ENCODE measurements at places on chromosomes 1 and 21.

DNA sequence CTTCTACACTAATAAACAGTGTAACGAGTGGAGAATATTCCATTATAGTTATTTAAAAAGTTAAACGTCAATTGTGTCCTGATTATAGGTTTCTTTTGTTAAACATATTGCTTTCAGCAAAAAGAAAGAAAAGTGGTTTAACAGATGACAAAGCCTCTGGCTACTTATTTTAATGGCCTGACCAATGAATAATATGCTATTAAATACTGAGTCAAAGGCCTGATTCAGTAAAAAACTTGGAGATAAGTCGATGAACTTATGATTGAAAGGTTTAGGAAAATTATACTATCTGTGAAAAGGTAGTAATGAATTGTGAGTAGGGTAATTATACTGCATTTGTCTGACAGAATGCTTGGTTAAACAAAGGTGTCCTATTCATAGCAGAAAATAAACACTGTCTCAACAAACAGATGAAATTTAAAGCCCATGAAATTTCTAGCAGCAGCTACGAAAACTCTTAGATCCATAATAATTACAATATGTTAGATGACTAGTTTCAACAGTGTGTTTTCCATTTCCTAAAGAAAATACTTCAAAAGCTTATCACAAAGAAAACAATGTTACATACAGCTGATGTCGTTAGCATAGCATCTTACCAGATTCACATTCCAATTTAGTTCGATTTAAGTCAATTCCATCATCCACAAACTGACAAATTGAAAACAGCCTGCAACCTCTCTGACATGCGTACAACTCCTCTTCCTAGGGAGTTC is 6.2 kb downstream of the TMEM59 start:
- no peak for DNase-seq

DNA sequence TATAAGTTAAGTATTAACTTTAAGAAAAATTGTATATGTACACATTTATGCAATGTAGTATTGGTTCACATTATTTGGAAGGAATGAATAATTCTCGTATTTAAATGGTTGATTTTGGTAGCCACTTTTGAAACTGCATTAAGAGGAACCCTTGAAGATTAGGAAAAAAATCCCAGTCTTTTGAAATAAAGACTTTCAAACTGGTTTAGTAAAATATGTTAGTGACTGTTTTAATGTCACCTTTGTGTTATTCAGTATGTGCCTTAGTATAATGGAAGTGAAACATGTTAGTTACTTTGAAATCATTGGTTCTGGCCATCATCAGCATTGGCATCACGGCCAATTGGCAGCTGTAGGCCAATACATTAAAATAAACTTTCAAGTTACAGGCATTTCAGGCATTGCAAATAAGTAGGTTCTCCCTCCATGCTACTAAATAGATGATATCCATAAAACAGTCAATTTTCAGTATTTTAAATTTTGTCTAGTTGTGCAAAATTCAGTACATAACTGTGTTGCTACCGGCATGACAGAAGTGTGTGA is 4.4 kb downstream of the MIER1 start:
- DNase-seq, result no peak

GRCh38 chr1:8704866-8705506 is 112.5 kb downstream of the RERE start:
- no peak for DNase-seq

- no peak for DNase-seq
Observed at GRCh38 chr1:6460301-6461050, 5.5 kb downstream of the TNFRSF25 start.

- no peak for DNase-seq
Observed at GRCh38 chr1:29991025-29991424, 732.4 kb downstream of the MATN1 start.

- peak; percentile 69 for DNase-seq
Observed at GRCh38 chr1:211352985-211353515, 26.4 kb downstream of the TRAF5 start.

DNA sequence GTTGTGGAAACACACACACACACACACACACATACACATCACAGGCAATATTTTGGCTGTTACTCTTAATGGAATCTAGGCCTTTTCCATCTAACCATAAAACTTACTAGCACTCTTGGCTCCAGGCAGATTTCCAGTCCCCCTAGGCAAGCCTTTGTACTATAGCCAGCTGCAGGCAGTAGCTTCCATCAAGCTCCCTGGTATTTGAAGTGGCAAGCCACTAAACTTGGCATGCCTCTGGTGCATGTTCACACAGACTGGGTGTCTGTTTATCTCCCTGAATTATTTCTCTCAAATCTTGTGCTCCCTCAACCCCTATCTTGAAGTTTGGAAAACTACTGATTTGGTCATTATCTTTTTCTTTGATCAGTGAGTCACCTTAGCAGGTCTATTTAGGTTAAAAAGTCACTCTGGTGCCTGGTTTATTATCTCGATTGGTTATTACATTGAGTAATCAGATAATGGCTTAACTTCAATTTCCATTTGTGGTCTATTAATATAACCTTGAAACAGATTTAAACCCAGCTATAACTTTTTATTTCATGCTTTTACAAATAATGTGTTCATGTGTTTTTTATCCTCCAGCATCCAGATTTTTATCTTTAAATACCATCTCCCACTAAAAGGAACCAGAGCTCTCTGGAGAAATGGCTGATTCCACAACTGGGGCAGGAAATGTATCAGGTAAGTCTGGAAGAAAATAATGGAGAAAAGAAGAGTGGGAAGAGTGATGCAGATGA is 2.7 kb upstream of the RBM15 start:
- DNase-seq, result peak; percentile 51

DNA sequence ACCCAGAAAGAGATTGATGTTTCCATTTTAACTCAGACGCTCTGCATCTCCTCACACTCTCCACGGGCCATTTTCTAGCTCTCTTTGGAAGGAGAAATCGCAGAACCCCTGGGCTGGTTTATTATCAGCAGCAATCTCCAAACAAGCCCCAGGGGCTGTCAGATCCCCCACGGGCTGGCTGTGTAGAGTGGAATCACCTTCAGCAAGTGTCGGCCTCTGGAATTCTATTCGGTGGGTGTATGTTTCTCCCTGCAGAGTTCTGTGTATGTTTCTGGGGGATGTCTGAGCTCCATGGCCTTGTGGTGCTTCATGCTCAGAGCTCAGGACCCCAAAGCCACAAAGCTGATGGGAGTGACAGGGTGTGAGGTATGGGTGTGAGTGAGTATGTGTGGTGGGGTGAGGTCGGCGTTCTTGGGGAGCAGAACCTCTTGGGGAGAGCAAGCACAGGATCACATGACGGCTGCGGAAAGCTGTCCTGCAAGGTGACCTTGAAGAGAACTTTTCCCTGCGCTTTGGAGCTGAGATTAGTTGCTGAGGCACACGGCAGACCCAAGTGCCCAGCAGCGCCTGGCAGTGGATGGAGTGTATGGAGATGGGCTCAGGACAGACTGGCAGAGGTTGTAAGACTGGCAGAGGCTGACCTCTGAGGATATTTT is 489 bp downstream of the ACOT11 start:
- no peak for DNase-seq

GRCh38 chr21:18164933-18165332 is 79.7 kb upstream of the CHODL start:
- no peak for DNase-seq
